DMS79 treated with DMSO at 0.1 percent for 48 hours (cell line): ENCODE measurements at places on chromosomes 1 and 21.
A peak's percentile ranks its signal among the peaks of the same experiment; 100 is the strongest.

GRCh38 chr21:34580181-34580700, 34.7 kb downstream of the RCAN1 start:
- DNase-seq, result no peak

- no peak for DNase-seq
These were observed 2.5 kb downstream of the MR1 start for GRCh38 chr1:181036107-181036836.

DNA sequence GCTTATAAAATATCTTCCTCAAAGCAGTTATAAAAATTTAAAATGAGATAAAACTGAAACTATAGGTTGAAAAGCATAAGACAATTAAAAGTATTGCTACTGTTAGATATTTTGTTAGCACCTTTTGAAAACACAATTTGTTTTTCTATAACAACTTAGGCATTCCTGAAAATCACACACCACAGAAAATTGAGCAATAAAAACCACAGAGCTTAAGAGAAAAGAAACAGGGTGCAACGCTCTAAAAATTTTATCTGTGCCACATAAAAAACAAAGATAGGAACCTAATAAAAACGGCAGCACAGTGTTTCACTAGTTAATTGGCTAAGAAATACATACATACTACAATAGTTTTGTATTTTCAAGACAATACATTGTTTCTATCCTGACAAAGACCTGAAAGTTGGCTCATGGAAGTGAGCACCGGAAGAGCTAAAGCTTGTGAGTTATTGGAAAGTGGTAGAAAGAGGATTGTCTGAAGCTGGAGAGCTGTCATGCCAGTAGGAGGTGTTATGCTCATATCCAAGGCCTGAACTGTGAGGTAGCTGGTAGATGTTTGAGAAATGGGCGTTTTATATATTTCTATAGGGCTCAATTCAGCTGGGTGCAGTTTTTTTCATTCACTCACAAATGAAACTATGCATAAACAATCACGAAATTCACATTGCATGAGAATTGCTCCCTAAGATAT, 45.8 kb downstream of the RGS7 start:
- no peak for DNase-seq

DNA sequence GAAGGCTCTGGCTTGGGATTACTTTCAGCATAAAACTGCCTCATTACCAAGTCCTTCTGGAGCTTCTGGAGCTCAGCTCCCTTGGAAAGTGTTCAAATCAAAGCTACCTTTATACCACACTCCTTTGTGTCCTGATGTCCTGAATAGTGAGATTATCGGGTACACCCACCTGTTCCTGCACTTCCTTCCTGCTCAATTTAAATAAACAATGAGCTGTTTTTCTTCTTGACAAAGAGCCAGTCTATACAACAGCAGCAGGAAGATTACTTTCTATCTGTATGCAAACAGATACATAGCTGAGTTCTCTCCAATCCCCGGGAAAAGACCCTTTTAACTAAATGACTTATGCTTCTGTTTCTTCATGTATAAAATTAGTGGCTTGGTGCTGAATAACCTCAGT, 258.0 kb upstream of the FMN2 start:
- no peak for DNase-seq

- DNase-seq, result no peak
These were observed 51.8 kb downstream of the SLC44A5 start for GRCh38 chr1:75559136-75559535.

- no peak for DNase-seq
These were observed 162.3 kb upstream of the CAMK1G start for GRCh38 chr1:209421186-209421585.

DNA sequence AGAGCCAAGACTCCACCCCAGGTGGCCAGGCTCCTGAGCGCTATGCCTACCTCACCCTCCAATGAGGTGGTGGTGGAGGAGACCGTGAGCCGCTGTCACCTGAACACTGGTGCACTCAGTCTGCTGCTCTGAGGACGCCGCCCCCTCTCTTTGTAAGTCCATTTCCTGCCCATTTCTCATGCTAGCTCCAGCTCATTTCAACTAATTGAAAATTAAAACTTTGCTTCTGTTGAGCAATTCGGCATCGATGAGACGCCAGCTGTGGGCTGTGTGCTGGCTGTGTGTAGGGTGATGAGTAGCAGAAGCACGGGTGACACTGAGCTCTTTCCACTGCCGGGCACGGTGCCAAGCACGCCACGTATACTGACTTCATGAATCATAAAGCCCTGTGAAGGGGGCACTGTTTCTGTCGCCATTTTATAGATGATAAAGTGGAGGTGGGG, 11.2 kb downstream of the TNFRSF1B start:
- peak; percentile 61 for DNase-seq

DNA sequence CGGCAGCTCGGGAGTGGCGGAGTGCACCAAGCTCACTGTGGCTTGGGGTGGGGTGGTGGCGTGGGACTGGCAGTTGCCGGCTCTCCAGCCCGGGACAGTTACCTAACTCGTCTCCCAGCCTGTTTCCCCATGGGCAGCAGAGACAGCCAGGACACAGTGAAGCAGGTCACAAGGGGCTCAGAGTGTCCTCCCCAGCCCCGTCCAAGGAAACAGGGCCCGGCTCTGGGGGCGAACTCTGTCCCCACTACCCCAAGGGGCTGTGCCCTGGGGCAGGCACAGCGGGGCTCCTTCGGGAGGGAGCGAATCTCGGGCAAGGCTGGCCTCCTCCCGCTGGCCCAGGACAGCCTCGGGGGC, 759 bp downstream of the GPR157 start:
- DNase-seq, result no peak

DNA sequence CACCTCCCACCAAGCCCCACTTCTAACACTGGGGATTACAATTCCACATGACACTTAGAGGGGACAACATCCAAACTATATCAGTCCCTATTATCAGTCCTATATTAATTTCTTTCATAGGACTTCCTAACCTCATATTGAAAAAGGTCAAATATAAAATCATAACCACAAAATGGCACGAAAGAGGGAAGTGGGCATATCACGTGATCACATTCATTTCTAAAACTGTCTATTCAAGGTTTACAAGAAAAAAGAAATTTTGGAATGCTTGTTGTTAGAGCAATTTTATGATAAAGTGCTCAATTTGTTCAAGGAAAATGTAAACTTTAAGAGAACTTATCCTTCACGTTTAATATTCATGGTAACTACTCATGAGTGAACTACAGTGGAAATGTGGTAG, 13.2 kb upstream of the CDC7 start:
- DNase-seq, result no peak

DNA sequence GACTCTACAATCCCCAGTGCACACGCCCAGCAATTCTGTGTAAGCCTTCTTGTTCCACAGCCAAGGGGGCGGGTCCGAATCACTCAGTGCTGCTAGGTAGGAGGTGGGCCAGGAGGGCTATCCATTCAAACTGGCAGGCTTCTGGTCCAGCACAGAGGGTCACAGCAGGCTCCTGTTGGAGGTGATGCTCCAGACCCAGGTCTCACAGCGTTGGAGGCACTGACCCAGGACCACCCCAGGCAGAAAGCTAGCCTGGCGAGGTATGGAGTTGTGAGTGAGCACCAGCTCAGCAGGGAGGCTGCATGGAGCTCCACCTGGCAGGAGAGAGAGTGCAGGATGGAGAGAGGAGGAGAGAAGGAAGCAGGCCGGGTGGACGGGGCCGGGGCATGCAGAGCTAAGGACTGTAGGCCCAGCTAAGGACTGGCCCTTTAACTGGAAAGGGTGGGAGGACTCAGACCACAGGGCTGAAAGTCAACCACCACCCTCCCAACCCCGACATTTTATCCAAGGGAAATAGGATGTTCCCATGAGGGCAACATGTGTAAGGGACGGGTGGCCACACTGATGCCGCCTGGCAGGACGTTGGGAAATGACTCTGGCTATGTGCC, 38.7 kb downstream of the GPR161 start:
- DNase-seq, result no peak

DNA sequence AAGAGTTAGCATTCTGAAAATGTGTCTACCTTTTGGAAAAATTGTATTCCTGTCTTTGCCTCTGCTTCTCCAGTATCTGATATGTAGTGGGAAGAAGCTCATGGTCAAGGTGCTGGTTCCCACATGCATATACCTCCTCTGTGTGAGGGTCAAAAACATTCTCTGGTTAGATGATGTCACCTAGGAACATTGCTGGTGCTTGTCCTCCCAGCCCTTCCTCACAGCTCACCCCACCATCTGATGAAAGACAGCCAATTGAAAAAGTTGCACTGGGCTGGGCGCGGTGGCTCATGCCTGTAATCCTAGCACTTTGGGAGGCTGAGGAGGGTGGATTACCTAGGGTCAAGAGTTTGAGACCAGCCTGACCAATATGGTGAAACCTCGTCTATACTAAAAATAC, 154.4 kb downstream of the NR5A2 start:
- no peak for DNase-seq

GRCh38 chr1:203177470-203178039, 1.9 kb upstream of the MYBPH start:
- DNase-seq, result no peak

DNA sequence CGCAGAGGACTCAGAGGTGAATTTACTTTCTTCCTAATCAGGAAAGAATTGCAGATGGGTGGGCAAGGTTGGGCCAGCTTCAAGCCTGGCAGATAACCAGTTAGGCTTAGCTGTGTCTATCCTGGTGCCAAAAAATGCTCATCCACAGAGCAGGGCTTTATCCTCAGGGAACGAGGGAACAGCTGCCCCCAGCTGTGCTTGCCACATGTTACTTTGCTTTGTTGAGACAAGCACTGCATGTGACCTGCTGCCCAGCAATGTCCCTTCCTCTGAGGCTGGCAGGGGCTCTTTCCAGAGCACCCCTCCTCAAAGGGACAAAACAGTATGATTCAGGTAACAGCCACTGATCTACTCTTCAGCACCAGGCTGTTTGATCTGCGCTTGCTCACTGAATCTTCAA, 505.1 kb upstream of the USP24 start:
- no peak for DNase-seq

DNA sequence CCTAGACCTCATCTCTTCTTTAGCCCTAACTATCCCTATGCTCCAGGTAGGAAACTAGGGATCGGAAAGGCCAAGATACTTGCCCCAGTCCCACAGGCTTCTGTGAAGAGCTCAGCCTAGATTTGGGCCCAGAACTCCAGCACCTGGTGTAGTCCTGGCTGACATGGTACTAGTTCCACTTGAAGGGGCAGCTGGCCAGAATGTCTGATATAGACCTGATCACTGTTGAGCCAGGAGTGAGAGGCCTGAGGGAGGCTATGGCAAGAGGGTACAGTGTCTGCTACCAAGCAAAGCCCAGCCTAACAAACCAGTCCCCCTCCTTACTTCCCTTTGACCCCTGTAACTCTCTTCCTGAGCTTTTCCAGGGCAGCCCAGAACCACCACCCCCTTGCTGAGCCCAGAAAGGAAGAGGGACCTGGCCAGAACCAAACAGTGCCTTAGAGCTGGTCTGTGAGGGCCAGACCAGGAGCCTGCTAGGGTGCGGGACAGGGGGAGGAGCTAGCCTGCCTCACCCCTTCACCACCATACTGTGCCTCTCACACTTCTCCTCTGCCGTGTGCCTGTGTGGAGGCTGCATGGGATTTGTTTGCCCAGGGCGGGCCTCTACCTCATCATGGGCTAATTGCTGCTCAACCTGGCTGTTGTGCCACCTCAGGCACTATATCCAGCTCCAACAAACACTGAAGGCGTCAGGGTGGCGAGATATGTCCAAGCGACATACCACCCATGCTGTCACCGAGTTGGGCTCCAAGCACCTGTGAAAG, 10.9 kb downstream of the POMGNT1 start:
- DNase-seq, result no peak

- DNase-seq, result peak; percentile 22
These were observed 5.2 kb downstream of the TNFRSF18 start for GRCh38 chr1:1200876-1201810.

DNA sequence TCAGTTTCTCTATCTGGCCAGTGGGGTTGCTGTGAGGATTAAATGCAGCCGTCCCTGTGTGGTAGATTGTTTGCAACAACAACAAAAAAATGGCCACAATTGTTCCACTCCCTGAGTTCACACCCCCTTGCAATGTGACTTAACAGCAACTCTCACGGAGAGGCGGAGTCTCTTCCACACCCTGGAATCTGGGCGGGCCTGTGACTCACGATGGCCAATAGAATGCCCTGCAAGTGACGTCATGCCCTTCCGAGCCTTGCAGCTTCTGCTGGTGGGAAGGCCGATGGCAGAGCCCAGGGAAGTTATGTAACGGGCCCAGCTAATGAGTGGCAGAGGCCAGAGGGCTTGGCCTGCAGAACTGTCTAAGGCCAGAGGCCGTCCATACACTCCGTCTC, 87.9 kb downstream of the RIPK4 start:
- DNase-seq, result peak; percentile 38
